Endothelial cell of umbilical vein (primary cell): ENCODE measurements at places on chromosomes 11 and 22. TPM values are rescaled to one million over a fixed set of nuclear protein-coding genes. Genes with fewer than 3 reads are reported as not detected.
A peak's percentile ranks its signal among the peaks of the same experiment; 100 is the strongest.

Gene APLP2
- polyA plus RNA-seq, result 433 and 493 TPM in 2 replicates

DNA sequence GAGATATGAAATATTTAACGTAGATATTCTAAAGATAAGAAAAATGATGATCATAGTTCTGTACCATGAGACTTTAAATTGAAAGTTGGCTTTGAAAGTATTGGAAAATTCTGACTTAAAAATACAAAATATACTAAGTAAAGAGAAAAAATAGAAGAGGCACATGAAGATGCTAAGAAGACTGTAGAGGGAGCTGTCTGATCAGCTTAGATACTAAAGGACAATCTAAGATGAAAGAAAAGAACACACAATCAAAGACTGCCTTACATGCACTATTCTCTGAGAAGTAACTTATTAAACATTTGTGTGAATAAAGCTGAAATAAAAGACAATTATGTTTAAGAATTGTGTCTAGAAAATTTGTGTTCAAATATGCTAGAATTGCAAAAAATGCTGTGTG lies 55.1 kb downstream of the RBMXL2 start:
- DNase-seq, result peak; percentile 22

- no peak for DNase-seq
Observed at GRCh38 chr22:29183971-29184848, 21.5 kb upstream of the EMID1 start.

Gene MMP27
- polyA plus RNA-seq, result not detected in 2 replicates

- no peak for DNase-seq
Observed at GRCh38 chr22:35717572-35717971, at the start of gene APOL5. APOL5 (plus strand) TSS chr22:35717872; CDS start chr22:35717872, 0 bp downstream.
